Calu3 (cell line): ENCODE measurements at places on chromosomes 6 and 20. TPM values are rescaled to one million over a fixed set of nuclear protein-coding genes. Genes with fewer than 3 reads are reported as not detected.

DNA sequence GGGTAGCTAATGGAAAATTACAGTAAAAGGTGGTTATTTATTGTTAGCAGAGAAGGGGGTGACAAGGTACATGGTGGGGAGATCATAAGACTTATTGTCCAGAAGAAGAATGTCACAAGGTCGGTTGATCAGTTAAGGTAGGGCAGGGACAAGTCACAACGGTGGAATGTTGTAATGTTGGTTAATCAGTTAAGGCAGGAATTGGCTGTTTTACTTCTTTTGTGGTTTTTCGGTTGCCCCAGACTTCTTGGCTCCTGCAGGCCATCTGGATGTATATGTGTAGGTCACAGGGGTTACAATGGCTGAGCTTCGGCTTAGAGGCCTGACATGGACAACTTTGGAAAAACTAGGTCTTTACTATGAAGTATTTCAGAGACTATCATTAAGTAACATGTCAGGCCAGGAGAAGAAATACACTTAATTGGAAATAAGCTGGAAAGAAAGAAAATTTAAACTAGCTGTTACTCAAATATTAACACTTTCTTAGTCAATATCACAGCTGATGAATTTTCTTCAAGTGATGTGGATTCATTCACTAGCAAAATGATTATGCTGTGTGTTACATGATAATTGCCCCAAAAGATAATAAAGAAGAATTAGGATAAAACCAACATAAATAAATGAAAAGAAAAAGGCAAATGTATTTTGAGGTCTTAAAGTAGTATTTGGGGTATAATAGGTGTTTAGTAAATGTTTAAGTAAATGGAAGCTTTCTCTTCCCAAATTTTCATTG, 4.4 kb downstream of the AIG1 start:
- DNase-seq = peak; percentile 17
- H3K27me3 ChIP-seq = no peaks in the 10 kb centered on the region

Gene KHDC1
- 4.9 and 5.0 TPM in 2 replicates for total RNA-seq

DNA sequence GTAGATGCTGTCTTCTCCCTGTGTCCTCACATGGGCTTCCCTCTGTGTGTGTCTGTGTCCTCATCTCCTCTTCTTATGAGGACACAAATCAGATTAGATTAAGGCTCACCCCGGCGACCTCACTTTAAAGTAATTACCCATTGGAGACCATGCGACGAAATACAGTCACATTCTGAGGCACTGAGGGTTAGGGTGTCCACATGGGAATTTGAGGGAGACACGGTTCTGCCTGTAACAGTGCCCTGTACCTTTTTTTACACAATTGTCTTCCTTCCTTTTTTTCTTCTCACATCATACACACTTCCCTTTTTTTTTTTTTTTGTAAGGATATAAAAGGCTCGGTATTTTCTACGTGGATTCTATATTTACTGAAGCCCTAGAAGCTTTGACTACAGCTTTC, 48.9 kb downstream of the DEK start:
- peaks cover 9% of the 10 kb centered on the region for H3K4me1 ChIP-seq
- H3K36me3 ChIP-seq = peaks cover 6% of the 10 kb centered on the region
- H3K27me3 ChIP-seq = no peaks in the 10 kb centered on the region
- no peak overlapping the region for H3K4me3 ChIP-seq

DNA sequence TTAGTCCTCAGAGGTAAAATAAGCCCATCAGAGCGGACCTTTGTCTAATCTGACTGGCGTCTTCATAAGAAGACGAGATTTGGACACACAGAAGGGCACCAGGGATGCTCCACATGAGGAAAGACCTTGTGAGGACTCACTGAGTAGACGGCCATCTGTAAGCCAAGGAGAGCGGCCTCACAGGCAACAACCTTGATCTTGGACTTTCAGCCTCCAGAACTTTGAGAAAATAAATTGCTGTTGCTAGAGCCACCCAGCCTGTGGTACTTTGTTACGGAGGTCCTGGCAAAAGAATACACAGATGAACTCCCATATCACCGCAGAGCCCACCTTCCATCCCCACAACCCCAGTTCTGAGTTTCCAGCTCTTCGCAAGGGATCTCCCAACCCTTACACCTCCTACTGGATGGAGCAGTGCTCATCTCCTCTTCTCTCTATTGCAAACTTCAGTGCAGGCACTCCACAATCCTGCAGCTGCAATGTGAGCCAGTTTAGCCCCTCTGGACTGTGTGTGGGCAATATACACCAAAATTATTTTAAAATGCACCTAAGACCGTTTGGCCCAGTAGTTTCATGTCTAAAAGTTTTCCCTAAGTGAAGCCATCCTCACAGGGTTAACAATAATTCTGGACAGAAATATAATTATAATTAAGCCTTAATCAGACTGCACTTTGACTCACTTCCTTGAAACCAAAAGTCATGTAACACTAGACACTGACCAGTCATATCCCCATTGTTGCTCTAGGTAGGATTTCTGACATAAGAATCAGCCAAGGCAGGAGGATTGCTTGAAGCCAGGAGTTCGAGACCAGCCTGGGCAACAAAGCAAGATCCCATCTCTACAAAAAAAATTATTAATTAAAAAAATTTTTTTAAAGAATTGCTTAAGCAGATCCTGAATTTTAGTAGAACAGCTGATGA, 8.8 kb upstream of the TRIM31 start:
- peak overlapping the region; percentile 44 for H3K27ac ChIP-seq
- peaks cover 7% of the 10 kb centered on the region for H3K36me3 ChIP-seq
- no peak for DNase-seq

DNA sequence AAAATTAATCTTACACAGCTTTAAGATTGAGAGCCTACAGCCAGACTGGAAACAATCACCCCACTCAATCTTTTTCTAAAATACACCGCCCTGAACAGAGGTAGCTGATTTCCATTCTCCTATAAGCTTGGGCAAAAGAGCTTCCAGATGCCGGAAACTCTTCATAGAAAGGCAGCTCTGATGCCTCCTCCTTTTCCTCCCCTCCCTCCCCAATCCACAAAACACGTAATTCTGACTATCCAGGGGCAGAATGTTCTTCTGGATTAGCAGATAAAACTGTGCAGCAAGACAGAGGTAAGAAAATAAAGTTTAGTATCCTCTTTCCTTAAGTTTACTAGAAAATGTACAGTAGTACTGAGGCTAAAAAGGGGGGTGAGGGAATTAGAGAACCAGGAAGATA, 15.8 kb downstream of the ADNP start:
- H3K4me3 ChIP-seq = no peak overlapping the region
- no peak for DNase-seq
- H3K4me1 ChIP-seq = peaks cover 68% of the 10 kb centered on the region
- H3K36me3 ChIP-seq = peaks cover 32% of the 10 kb centered on the region
- H3K27ac ChIP-seq = no peak overlapping the region

- H3K36me3 ChIP-seq = no peaks in the 10 kb centered on the region
- no peaks in the 10 kb centered on the region for H3K27me3 ChIP-seq
- H3K27ac ChIP-seq = no peak overlapping the region
- no peak overlapping the region for H3K4me3 ChIP-seq
- DNase-seq = no peak
Measured at GRCh38 chr6:89873721-89874120, 20.5 kb upstream of the GJA10 start.
